K562 (cell line): ENCODE measurements at places on chromosomes 4 and X. TPM values are rescaled to one million over a fixed set of nuclear protein-coding genes. Genes with fewer than 3 reads are reported as not detected.

- no peak for DNase-seq
These were observed at the start of gene NAP1L2 for GRCh38 chrX:73214426-73215094. Gene NAP1L2 (minus strand): TSS chrX:73214851. CDS start chrX:73214492, 359 bp downstream.

GRCh38 chr4:7596918-7597606 is 162.3 kb upstream of the PSAPL1 start:
- DNase-seq, result no peak

DNA sequence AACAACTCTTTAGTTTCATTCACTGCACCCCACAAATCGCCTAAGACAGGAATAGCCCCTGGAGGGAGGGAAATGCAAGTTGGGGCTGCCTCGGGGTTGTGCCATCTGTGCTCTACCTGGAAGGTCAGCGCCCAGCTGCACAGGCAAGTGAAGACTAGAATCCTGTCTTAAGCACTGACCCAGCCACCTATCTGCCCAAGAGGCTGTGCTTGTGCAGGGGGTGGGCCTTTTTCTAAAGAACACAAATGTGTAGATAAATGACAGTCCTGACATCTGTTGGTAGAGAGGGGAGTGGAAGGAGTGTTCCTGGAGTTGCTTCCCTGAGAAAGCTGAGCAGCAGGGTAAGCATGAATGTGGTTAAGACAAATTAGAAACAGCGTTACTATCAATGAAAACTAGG is 15.7 kb downstream of the ZNF518B start:
- DNase-seq, result no peak

AKAP4 gene
- total RNA-seq, result 0.11 and 0.16 TPM in 2 replicates

HSD17B13 gene
- total RNA-seq, result 0.18 and 0.20 TPM in 2 replicates

DNA sequence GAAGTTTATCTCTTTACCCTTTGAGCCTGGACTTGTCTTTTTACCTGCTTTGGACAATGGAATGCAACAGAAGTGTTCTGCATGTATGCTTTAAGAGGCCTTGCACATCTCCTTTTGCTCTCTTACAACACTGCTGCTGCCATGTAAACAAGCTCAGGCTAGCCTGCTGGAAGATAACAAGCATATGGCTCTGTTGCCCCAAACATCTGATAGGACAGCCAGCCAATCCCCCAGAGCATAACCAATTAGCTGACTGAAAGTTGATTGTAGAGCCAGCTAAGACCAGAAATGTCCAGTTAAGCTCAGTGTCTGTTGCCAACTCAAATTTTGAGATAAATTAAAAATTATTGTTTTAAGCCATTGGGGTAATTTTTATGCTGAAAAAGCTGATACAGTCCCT is 510.6 kb upstream of the CNKSR2 start:
- no peak for DNase-seq

DNA sequence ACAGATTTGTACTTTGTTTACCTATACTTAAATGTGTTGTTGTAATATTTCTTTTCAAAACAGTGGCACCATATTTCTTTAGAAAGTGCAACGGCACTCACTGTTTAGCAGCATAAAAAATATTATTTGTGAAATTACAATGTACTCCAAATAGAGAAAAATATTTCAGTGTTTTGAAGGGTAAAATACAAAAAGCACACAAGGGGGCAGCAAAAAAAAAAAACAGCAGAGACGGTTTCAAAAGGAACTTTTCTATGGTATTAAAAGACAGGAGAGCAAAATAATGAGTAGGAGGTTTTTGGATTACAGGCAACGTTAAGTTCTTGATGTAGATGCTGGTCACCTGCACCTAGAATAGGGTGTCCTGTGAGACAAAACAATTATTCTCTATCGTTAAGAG is 2.0 kb downstream of the NUDT11 start:
- no peak for DNase-seq

PDE5A gene
- 0.29 and 0.49 TPM in 2 replicates for total RNA-seq

DNA sequence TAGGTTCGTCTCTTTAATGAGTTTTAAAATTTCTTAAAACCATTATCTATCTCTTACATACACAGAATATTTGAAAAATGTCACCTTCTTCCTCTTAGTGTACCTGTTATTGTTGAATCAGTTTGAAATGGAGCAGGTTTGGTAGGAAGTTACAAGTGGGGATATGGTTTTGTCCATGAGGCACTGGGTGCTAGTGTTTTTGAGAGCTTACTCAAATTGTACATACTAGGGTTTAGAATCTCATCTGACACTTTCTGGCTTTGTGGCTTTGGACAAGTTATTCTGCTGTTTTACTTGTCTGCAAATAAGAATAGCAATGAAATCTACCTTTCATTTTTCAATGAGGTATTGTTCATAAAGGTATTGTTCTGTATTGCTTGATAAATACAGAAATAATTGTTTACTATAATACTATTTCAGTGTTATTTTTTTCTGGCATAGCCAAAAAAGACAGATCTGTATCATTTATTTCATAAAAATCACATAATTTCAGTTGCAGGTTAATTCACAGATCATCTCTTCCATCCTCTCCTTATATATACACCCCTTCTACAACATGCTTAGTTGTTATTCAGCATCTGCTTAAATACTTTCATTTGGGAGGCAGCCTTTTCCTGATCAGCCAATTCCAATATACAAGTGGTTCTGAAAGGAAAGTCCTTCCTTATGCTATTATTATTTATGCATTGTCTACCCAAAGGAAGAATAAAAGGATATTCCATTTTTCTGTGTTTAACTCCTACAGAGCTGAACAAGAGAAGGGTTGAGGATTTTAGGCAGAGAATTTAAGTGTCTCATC is 13.3 kb downstream of the NCAPG start:
- DNase-seq, result no peak

- no peak for DNase-seq
These were observed 60.6 kb upstream of the FAT4 start for GRCh38 chr4:125254106-125254505.

GRCh38 chr4:123676071-123676889 is 279.7 kb downstream of the SPRY1 start:
- no peak for DNase-seq

DNA sequence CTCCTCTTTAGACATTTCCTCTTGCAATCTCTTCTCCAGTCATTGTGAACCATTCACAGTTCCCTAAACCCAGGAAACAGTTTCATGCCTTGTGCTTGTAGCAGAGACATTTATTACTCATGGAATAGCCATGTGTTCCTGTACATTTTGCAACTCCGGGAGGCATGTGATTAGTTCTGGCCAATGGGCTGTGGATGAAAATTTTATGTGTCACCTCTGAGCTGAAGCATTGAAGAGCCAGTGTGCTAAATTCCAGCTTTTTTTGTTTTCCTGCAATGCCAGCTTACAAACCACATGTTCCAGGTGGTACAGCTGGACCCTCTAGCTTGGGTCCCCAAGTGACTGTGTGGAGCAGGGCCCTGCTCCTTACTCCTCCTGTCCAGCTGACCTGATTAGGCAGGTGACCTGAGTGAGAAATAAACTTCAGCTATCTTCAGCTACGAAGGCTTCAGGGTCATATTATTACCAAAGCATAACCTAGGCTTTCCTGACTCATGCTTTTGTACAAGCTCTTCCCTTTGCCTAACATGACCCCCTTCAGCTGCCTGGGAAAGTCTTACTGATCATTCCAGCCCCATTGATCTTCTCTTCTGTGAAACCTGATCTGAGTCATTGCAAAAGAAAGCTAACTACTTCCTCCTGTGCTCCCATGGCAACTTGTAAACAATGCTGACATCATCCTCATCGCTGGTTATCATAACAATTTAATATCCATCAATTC is 200.4 kb downstream of the PTTG2 start:
- peak; percentile 18 for DNase-seq

DNA sequence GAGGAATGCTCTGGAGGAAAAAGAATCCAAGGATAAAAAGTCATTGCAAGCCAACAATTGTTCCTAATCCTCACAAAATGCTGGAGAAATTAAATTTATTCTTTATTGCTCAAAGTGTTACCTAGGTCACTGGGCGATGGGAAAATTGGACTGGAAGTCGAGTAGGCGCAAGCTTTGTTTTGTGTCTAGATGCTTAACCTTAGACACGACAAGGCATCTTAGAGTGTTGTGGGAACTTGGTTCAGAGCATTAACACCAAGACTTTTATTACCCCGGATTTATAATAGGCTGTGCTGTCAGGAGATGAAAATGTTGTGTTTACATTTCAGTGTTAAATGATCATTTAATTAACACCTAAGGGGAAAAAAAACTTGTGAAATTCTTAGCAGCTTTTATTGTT is 25.1 kb downstream of the SLIT2 start:
- DNase-seq, result no peak

GRCh38 chrX:16112428-16112827 is 10.9 kb upstream of the GRPR start:
- no peak for DNase-seq

GRCh38 chr4:89755220-89755619 is 81.7 kb downstream of the SNCA start:
- no peak for DNase-seq

RTL5 gene
- not detected in 2 replicates for total RNA-seq

GRCh38 chr4:139256349-139256748 is 23.7 kb downstream of the MGARP start:
- no peak for DNase-seq

- no peak for DNase-seq
These were observed 158.6 kb downstream of the STPG2 start for GRCh38 chr4:97984545-97985131.

GRCh38 chr4:55733932-55734331 is 85.7 kb upstream of the EXOC1L start:
- peak; percentile 73 for DNase-seq

DNA sequence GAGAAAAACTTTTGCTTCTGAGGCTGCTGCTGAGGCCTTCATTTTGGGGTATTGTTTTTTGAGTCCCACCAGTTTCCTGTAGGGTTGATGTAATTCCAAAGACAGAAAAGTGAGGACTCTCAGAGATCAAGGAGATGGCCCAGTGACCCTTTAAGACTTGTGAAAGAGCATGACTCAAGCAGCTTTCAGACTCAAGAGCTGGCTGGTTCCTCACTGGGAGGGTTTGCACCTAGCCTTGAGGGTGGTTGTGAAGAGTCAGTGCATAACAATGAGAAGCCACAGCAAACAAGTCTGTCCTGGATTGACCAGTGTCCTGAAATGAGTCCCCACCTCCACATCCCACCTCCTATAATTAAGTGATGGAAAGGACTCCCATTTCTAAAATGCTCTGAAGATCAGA is 89.2 kb downstream of the NHS start:
- DNase-seq, result no peak

DNA sequence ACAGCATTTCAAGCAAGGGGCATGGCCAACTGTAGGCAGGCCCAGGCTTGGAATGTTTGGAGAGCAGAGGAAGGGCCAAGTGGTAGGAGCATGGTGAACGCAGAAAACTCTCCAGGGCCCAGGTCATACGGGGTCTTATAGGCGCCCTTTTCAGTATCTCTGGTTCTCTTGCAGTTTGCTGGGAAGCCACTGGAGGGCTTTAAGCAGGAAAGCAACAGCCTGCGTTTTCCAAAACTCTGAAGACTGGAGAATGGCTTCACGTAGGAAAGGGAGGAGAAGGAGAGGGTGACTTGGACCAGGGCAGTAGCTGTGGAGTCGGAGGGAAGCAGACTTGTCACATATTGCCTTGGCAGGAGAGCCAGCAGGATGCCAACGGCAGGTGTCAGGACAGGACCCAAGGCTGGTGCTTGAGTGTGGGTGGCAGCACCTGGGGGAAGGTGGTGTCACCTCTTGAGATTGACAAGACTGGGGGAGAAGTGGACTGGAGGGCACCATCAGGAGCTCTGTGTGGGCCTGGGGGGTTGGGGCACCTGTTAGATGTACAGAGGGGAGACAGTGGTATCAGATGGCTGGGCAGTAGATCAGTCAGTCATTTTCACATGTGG is 21.9 kb downstream of the TKTL1 start:
- DNase-seq, result peak; percentile 35

DUX4 gene
- total RNA-seq, result not detected in 2 replicates

OPRPN gene
- not detected in 2 replicates for total RNA-seq

DNA sequence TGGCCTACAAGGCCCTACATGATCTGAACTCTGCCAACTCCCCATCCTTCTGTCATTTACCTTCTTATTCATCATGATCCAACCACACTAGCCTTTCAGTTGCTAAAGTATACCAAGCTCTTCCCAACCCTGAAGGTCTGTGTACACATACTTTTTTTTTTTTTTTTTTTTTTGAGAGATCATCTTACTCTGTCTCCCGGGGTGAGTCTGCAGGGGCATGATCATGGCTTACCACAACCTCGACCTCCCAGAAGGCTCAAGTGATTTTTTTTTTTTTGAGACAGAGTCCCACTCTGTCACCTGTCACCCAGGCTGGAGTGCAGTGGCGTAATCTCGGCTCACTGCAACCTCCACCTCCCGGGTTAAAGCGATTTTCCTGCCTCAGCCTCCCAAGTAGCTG is 5.9 kb upstream of the UTP14A start:
- no peak for DNase-seq

- DNase-seq, result no peak
These were observed 124.9 kb downstream of the STAG2 start for GRCh38 chrX:124086411-124086810.

- no peak for DNase-seq
These were observed 16.3 kb upstream of the FAT1 start for GRCh38 chr4:186739802-186740434.

DNA sequence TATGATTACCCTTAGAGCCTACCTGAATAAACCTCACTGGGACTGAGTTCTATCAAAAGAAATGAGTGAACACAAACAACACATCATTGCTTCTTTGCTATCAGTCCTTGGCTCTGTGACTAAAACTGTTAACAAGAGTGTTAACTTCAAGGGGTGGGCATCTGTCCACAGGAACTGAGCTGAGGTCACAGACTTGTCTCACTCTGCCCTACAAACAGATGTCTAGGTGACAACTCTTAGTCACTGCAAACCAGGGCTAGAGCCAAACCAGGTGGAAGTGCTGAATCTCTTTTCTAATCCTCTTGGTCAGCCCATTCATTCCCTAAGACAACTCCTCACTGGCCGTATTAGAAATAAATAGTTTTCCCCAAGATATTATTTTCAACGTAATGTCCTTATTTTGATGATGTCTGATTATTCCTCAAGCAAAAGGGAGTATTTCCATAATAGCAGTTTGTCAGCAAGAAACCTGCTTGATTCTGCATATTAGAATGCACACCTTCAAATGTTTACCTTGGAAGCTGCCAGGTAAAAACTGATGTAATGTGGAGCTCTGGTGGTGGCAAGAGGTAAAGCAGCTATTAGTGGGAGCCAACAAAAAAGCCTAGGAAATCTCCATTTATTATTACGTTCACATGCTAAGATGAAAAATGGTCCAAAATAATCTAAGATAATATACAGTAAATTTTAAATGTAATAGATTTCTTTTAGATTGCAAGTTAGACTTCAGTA is 4.0 kb downstream of the COL25A1 start:
- peak; percentile 36 for DNase-seq

DNA sequence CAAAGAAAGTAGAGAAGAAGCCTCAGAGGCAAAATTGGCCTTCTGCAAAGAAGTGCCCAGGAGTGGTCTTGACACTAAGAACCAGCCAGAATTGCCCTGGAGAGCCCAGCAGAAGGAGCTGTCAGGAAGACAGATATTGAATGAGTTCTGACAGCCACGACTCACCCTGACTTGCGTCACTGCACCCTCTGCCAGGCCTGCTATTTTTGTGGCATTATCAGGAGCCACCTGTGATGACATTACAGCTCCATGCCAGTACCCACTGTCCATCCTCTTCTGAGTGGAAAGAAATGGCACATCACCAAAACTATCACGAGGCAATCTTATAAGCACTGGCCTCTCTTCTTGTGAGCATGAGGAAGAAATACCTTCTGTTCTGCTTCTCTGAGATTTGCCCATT is 67.7 kb downstream of the SMIM20 start:
- no peak for DNase-seq

GRCh38 chr4:148025981-148026380 is 294.1 kb downstream of the ARHGAP10 start:
- no peak for DNase-seq

TMEM156 gene
- 3.7 and 4.4 TPM in 2 replicates for total RNA-seq

RBM46 gene
- total RNA-seq, result not detected in 2 replicates
